Activated CD4-positive, alpha-beta T cell treated with anti-CD3 and anti-CD28 coated beads, Interleukin-2, amount 50 U/mL, for 48 hours (primary cell): ENCODE measurements at places on chromosomes 3 and 15.
A peak's percentile ranks its signal among the peaks of the same experiment; 100 is the strongest.

DNA sequence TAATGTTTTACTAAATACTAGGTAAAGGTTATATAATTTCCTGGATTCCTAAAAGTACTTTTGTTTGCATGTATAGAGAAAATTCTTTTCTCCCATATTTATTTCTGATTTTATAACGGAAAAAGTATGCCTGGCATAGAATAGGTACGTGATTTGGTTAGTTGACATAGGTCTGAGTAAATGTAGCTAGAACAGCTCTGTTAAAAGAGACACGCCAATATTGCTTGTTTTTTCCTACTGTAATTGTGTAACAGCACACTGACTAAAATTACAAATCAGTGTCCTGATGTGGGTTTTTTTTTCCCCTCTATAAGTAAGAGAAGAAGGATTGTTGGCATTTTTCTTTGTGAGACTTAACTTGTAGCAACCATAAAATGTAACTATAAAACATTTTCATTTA is 26.7 kb downstream of the KLHL24 start:
- DNase-seq: no peak

GRCh38 chr3:32046102-32046501 is 60.3 kb upstream of the GPD1L start:
- DNase-seq: no peak

- DNase-seq: no peak
Measured at GRCh38 chr3:47086071-47086470, 77.8 kb downstream of the SETD2 start.

DNA sequence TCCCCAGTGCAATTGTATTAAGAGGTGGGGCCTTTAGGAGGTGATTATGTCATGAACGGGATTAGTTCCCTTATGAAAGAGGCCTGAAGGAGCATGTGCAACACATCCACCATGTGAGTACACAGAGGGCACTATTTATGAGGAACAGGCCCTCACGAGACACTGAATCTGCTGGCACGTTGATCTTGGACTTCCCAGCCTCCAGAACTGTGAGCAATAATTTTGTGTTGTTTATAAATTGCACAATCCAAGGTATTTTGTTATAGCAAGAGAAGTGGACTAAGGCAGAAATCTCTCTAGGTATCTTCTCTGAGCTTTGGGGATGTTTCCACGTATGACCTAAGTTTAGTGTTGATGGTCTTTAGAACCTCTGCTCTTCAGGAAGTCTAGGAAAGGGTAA is 149.3 kb upstream of the CBLB start:
- no peak for DNase-seq

DNA sequence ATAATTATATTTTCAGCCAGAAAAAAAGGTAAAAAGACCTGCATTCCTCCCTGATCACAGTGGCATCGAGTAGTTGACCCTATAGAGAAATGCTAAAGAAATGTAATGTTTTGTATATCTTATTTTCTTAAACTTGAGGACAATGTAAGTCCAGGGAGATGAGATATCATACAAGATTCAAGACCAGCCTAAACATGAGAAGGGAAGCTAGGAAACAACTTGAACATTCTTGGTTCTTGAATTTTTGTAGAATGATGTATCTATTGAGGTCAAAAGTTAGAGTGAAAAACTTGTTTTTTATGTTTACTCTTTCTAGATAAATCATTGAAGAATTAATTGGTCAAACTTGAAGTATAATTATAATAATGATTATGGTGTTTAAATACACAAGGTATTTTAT is 497.7 kb upstream of the TBL1XR1 start:
- no peak for DNase-seq

GRCh38 chr3:102156426-102156825 is 278.4 kb upstream of the ZPLD1 start:
- DNase-seq: no peak

GRCh38 chr3:8460815-8461456 is 40.7 kb upstream of the LMCD1 start:
- no peak for DNase-seq

DNA sequence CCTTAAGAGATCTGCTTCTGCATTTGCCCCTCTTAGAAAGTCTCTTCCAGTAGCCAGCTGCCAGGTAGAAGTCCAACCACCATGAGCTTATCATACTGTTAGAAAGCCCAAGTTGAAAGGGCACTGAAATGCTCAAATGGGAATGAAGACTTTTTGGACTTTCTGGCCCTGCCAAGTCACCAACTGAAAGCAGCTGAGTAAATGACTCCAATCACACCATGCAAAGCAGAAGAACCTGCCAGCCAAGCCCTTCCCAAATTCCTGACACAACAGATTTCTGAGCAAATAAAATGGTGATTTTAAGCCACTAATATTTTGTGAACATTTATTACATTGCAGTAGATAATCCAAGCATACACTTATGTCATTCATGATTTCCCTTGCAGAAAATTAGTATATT is 2.1 kb upstream of the CMTM8 start:
- no peak for DNase-seq

DNA sequence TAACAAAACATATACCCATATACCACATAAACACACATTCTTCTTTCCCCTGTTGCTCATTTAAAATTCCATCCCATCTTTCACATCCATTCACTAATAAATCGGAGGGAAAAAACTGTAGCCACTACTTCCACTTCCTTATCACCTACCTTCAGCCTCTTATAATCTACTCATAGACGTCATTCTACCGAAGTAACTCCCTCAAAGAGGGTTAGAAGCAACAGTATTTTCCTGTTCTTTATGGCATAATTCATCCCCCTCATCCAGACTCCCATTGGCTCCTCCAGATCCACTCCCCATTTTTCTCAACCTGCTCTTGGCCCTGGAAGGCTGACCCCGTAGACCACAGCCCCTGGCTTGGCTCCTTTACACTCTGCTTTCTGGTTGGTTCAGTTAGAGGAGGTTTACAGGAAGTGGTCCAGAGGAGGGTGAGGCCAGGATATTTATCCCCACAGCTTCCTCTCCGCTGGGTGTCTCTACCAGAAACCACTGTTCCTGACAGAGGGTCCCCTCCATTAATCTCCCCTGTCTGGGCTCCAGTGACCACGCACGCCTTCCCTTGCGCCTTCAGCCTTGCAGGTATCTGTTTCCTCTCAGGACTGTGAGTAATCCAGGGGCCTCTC is 46.3 kb downstream of the FMN1 start:
- no peak for DNase-seq

- no peak for DNase-seq
Measured at GRCh38 chr3:13215940-13216546, 142.8 kb upstream of the IQSEC1 start.

DNA sequence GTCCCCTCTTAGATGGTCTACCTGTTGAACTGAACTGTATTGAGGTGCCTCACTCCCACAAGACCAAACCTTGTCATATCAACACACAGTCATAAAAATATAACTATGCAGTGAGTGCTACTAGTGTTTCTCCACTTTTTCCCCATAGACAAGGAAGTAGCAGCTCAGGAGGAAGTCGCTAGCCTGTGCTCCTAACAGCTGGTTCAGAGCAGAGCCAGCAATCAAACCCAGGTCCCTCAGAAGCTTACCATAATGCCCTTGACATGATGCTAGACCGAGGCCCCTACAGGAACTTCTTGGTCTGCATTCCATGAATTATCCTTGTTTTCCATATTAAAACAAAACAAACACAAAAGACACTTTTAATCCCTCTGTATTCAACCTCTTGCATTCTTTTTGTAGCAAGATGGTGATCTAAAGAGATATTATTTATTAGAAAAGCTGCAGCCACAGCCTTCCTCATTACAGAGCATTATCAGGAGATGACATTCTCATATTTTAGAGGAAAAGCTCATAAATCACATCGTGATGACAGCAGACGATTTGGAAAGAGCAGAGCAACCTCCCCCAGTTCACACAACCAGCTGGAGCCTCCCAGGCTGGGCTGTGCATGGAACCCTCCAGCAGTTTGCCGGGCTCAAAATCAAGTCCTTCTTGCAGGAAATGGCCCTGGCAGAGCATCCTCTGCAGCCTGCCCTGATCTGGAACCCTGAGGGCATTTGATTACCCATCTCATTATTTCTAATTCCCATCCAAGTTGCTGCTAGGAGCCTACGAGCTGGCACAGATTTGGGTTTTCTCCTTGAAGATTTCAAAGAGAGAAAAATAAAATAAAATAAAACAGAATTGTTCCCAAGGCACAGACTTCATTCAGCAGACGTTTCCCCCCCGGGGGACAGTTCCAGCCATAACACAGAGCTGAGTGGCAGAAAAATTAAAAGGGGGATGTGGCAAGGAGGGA is 118.8 kb downstream of the SRGAP3 start:
- no peak for DNase-seq

DNA sequence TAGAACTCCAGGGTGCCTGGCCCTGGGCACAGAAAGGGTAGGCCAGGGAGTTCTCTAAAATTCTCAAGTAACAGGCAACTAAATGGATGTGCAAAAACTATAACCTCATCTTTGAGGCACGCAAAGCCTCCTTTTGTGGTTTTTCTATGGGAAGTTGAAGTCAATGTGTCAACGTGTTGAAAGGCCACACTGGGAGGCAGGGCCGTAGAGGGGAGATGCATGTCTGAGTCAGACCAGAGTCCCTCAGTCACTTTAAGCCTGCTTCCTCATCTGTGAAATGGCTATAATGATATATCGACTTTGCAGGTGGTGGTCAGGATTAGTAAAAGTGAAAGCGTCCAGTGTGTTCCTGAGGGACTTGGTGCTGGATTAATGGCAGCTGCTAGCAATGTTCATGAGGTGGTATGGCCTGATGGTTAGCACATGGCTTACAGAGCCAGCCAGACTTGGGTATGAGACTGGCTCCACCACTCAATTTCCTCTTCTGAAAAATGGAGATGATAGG is 17.0 kb downstream of the TGM5 start:
- DNase-seq: peak; percentile 24

DNA sequence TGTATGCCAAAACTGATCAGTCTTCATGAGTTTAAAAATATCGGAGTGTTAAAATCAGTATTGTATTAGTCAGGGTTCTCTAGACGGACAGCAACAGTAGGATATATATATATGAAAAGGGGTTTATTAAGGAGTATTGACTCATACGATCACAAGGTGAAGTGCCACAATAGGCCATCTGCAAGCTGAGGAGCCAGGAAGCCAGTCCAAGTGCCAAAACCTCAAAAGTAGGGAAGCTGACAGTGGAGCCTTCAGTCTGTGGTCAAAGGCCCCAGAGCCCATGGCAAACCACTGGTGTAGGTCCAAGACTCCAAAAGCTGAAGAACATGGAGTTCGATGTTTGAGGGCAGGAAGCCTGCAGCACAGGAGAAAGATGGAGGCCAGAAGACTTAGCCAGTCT is 391.0 kb upstream of the CADM2 start:
- no peak for DNase-seq

DNA sequence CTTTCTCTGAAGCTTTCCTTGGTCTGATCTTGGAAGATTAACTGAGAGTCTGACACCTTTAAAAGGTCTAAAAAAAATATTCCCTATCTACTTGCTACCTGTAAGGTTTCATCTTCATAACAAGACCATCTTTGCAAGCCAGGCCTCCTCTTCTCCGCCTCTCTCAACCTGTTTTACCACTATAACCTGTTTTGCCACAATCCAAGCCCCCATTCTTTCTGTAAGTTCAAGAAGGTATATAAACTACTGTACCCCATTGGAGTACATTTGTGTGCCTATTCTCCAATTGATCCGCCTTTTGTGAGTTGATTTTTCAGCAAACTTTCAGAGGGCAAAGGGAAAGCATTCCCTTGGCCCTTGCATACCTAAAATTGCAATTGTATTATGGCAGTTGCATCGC is 319.3 kb upstream of the NECTIN3 start:
- no peak for DNase-seq

- DNase-seq: no peak
Measured at GRCh38 chr15:48683991-48684765, 38.7 kb upstream of the FBN1 start.

DNA sequence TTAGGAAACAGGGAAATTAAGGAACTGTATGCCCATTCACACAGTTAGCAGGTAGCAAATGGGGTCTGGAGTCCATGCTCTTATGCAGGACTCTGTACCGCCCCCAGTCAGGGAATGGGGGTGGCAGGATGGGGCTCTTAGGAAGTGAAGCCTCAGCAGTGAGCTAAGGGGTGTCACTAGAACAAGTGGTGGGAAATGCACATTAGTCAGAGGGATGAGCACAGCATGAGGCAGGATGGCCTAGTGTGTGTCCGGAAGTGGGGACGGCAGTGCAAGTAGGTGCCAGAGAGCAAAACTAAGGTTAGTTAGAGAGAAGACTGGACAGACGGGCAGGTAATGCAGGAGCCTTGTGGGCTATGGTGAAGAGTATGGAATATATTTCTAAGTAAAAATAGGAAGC is 60.7 kb downstream of the ST3GAL6 start:
- no peak for DNase-seq

DNA sequence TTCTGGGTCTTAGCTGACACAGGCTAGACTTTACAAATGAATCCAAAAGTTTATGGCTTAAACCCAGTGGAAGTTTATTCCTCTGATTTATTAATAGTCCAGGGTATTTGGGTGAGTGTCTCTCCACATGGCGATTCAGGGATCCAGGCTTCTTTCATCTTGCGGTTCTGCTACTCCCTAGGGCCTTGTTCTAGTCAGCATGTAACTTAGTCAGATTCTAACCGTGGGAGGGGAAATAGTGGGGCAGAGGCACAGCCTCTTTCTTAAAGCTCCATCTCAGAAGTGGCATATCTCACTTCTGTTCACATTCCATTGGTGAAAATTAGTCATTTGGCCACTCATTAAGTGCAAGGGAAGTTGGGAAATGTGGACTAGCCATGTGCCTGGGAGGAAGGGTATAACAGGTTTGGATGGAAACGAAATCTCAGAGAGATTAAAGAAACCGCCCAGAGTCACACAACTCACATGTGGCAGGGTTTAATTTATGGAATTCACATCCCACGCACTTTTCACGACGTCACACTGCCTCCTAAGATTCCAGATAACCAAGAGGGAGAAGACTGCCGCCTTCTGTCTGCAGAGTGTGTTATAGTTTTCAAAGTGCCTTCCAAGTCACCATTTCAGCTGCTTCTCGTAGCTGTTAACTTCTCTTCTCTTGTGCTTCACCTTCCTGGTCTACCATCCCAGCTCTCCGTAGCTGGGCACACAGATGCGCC is 11.4 kb upstream of the RASGRF1 start:
- no peak for DNase-seq

DNA sequence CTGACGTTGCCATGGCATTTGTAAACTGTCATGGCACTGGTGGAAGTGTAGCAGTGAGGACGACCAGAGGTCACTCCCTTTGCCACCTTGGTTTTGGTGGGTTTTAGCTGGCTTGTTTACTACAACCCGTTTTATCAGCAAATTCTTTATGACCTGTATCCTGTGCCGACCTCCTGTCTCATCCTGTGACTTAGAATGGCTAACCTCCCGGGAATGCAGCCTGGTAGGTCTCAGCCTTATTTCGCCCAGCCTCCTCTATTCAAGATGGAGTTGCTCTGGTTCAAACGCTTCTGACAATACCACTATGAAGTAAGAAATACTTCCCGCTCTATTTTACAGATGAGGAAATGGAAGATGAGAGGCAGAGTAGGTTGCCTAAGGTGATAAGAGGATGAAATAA is 16.6 kb downstream of the PAQR9 start:
- DNase-seq: no peak

DNA sequence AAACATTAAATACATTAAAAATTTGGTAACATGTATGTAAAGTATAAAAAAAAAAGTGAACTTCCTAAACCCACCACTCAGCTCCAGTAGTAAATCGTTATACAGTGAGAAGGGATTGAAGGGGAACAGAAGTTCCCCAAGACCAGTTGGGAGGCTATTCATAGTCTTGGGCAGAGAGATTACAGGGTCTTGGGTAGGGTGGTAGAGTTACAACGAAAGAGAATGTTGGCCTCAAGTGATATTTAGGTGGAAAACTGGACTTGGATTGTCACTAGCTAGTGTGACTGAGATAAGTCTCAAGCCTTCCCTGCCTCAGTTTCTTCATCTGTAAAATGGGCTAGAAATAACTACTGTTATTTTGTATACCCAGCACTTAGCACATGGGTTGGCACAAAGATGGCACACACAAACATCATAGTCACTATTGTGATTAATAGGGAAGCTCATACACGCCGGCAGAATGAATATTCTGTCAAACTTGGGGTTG is 431 bp upstream of the YEATS2 start:
- no peak for DNase-seq
